ENCODE measurements at places on chromosomes 16 and 17. TPM values are rescaled to one million over a fixed set of nuclear protein-coding genes. Genes with fewer than 3 reads are reported as not detected.

- DNase-seq, result no peak
Observed at GRCh38 chr17:5262416-5262991, 19.6 kb upstream of the RABEP1 start.

DNA sequence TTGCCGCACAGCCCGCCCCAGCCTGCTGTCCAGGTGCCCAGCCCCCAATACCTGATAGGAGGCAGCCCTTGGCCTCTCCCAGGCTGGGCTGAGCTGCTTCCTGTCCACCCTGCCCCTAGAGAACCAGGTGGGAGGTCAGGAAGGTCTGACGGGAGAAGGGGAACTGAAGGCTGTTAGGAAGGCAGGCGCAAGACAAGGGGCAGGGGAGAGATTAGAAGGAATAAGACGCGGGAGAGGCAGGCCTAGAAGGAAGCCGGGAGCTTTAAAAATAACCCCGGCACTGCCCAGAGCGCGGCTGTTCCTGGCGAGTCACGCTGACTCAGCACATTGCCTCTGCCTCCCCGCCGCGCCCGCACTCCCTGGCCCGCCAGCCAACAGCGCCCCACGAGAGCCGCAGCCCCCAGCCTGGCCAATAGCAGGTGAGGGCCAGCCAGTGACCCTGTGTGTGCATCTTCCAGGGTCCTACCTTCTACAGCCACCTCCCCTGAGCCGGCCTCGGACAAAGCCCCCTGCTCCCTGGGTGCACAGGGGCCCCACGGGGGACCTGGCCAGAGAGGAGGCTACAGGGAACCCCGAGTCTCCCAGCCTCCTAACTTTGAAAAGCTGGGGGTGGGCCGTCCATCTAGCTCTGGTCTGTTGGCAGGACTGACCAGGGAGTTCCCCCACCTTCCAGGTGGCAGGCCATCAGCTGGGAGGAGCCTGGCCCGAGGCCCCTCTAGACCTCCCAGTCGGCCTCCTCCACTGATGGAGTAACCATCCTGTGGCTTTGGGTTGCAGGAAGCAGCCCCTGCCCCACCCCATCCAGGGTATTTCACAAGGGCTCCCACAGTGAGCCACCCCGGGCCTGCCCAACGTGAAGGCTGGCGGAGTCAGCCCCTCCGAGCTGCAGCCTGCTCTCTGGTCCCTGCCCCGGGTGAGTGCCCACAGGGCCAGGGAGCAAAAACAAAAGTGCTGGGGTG, 4.0 kb downstream of the MAFG start:
- peak; percentile 56 for DNase-seq

GRCh38 chr16:31333686-31334649, 21.0 kb upstream of the ITGAX start:
- no peak for DNase-seq

The APOH gene
- polyA plus RNA-seq, result not detected

DNA sequence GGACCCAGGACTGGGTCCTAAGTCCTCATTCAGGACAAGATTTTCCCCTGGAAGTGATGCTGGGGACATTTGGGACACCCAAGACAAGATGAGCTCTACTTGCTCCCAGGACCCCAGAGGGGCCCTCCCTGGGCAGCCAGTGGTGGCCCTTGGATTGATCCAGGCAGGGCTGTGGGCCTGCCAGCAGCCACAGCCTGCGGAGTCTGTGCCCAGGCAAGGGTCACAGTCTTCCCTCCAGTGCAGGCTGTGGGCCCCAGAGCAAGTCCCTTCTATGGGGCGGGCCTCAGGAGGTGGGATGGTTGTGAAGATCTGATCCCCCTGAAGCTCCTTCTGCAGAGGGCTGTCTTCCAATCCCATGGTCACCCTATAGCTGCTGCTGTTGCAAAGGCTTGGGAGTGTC, 12.6 kb downstream of the CA7 start:
- DNase-seq, result no peak

DNA sequence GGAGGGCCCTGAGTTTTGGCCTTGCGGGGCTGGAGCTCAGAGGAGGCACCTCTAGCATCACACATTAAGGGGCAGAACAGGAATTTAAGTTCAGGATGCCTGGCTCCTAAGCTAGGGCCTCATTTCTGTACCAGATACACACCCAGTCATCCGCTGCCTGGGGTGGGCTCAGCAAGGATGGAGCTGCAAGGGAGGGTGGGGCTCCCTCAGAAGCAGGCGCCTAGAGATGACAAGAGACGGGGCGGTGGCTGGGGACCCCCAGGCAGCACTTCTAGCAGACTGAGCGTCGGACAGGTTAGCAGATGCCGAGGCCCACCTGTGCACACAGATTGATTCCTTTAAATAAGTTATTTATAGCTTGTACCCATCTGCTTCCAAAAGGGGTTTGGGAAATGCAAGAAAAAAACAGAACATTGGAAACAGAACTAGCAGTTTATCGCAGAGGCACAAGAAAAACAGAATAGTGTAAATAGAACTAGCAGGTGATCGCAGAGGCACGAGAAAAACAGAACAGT, 47.6 kb upstream of the CBFA2T3 start:
- DNase-seq, result no peak

The MPG gene
- 29.8 TPM for polyA plus RNA-seq

The SYNGR3 gene
- 2.1 TPM for polyA plus RNA-seq

DNA sequence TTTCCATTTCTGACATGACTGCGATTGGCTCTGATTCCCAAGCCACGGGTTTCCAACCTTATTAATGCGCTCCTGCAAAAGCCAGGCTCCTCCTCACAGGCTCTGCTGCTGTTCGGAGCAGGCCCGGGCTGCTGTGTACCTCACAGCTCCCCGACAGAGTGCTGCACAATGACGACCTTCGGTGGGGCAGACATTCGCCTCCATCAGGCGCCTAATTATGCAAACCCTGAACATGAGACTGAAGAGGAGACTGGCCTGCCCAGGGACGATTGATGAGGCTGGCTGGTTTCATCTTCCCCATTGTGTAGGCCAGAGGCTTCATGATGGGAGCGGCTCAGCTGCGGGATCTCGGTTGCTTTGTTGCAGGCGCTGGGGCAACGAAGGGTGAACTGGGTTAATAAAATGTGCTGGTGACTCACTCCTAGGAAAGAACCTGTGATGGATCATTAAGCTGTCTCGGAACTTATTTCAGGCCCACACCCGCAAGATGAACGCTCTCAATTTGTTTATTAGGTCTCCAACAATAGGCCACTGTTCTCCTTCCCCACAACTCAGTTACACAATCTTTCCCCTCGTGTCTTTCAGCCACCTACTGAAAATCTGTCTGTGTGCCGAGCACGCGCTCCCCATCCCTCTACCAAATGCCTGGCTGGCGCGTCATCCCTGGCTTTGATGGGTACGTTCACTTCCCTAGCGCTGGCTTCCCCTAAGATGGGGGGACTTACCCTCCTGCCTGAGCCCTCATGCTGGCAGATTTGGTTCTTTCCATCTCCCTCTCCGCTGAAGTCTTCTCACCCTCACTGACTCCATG, 27.2 kb upstream of the TOB1 start:
- no peak for DNase-seq

The ACSM2A gene
- polyA plus RNA-seq, result 0.34 TPM

DNA sequence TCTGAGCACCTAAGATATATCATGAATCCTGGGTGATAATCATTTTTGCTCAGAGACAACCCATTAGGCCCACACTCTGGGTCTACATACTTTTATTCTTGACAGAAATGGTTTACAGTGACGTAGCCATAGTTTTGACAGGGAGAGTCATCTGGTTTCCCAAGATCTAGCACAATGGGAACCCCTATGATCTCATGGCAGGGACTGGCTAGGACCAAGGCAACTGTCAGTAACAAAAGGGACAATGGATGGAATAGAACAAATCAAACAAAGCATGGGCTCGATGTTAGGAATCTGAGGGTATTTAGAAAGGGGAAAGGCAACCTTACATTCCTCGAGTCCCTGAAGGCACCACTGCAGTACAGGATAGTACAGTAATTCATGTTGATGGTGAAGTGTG, 20.5 kb downstream of the CFAP97D1 start:
- no peak for DNase-seq

GRCh38 chr17:82180776-82181528, 31.7 kb downstream of the CCDC57 start:
- no peak for DNase-seq

- DNase-seq, result no peak
Observed at GRCh38 chr17:42113293-42114069, 967 bp upstream of the DHX58 start.

The TNK1 gene
- 0.66 TPM for polyA plus RNA-seq

- no peak for DNase-seq
Observed at GRCh38 chr17:903691-904481, 75.7 kb downstream of the NXN start.

The HOXB7 gene
- 3.0 TPM for polyA plus RNA-seq

GRCh38 chr17:53032861-53033271, 789.9 kb upstream of the KIF2B start:
- peak; percentile 11 for DNase-seq

DNA sequence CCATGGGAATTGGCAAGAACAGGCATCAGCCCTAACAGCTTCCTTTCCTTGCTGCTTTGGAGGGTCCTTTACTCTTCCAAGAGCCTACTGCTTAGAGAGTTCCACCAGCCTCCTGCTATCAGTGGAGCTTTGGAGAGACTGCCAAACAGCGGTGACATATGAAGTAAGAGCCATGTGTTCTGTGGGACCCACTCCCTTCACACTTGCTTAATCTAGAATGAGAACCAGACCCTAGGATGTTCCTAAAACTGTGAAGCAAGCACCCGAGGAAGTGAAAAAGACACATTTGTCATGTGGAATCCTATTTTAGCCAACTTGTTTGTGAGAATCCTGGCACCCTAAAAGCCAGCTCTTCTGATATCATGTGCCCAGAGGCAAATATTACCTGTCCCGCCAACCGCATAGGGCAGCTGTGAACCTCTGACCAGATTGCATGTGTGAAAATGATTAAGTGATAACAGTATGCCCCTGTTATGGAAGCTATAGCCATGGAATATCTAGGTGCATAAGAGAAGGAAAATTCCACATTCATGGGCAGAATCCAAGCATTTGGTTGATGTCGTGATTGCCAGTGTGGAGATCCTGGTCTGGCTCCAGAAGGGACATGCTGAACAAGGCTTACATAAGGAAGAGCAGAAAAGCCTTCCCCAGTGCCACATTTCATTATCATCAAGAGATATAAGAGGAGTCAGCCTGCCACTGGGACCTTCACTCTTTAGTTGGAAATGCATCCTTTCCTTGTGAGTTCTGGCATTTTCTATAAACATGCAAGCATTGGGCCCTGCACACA, 18.7 kb downstream of the RCVRN start:
- no peak for DNase-seq

- no peak for DNase-seq
Observed at GRCh38 chr17:49986396-49987289, 8.4 kb downstream of the DLX3 start.

The SBK1 gene
- 24.7 TPM for polyA plus RNA-seq

DNA sequence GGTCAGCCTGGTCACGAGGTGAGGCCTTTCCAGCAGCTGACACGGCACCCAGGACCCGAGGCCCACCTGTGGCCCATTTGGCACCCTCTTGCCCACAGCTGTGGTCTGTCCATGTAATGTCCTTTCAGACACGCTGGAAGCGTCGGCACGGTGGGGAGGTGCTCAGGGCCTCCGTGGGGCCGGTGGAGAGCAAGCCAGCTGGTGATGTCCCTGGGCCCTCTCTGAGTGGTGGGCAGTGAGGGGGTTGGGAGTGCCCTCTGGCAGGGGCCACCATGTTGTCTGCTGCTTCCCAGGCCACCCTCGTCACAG, 97.3 kb upstream of the ZNF469 start:
- DNase-seq, result no peak

The ZSCAN10 gene
- polyA plus RNA-seq, result 0.34 TPM

The LRRC46 gene
- polyA plus RNA-seq, result 1.5 TPM

GRCh38 chr16:66946974-66947301, 11.6 kb downstream of the CES2 start:
- no peak for DNase-seq

The ACSM3 gene
- polyA plus RNA-seq, result 3.6 TPM

The CCL4 gene
- polyA plus RNA-seq, result 3.2 TPM

GRCh38 chr16:2507052-2507659, 6.6 kb upstream of the ATP6V0C start:
- DNase-seq, result no peak

- DNase-seq, result no peak
Observed at GRCh38 chr16:74468807-74469525, 47.7 kb upstream of the CLEC18B start.

GRCh38 chr17:80671825-80672110, 127.1 kb downstream of the RPTOR start:
- no peak for DNase-seq

DNA sequence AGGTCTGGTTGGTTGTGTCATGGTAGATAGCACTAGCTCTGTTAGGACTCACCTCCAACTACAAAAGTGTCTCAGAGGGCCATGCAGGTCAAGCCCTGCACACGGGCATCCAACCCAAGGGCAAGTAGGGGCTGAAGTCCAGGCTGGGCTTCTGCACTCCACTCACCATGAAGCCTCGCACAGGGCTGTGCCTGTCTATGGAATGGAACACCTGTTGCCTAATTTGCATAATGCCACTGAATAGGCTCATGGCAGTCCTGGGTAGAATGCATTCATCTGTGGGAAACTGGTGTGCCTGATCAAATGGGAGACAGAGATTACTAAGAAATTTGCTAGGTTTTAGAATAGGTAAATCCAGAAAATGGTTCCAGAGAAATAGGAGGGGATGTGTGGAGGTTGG, 8.0 kb upstream of the AKAP1 start:
- DNase-seq, result no peak

- no peak for DNase-seq
Observed at GRCh38 chr16:70659953-70660671, 13.8 kb downstream of the IL34 start.

DNA sequence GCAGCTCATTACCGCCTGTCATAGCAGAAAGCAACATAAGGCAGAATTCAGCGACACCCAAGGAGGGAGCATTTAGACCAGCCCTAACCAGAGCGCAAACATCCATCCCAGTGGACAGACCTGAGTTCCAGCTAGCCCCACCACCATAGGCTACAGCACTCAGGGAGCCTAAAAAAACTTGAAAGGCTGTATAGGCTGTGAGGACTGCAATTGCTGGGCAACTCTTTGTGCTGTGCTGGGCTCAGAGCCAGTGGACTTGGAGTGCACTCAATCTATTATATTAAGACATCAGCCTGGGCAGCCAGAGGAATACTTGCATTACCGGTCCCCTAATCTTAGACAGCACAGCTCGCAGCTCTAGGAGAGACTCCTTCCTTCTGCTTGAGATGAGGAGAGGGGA, 207.3 kb downstream of the KIF2B start:
- DNase-seq, result no peak
